Stimulated activated naive CD4-positive, alpha-beta T cell (primary cell): ENCODE measurements at places on chromosomes 1 and 21.

DNA sequence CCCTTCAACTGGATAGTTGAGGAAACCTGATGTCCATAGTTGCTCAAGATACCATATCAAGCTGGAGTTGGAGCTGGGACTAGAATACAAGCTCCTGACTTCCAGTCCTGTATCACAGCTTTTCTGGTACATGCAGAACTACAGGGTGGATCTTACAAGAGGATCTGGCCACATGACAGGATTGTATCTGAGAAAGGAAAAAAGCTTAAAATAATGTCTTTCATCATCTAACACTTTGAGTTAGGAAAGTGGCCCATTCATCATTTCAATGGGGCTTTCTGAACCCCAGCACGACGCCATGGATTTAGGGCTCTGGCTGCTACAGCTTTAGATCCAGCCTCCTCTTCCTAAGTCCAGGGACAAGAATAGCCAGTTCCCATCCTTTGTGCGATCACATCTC is 46.9 kb downstream of the RASSF5 start:
- no peak for DNase-seq

DNA sequence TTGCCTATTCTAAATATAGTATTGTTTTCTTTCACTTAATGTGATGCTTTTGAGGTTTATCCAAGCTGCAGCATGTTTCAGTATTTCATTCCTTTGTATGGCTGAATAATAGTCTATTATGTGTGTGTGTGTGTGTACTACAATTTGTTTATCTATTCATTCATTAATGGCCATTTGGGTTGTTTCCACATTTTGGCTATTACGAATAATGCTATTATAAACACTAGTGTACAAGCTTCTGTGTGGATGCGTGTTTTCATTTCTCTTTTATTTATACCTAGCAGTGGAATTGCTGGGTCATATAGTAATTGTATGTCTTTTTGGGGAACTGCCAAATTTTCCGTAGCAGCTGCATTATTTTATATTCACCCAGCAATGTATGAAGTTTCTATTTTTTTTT is 15.0 kb upstream of the THEM5 start:
- no peak for DNase-seq

DNA sequence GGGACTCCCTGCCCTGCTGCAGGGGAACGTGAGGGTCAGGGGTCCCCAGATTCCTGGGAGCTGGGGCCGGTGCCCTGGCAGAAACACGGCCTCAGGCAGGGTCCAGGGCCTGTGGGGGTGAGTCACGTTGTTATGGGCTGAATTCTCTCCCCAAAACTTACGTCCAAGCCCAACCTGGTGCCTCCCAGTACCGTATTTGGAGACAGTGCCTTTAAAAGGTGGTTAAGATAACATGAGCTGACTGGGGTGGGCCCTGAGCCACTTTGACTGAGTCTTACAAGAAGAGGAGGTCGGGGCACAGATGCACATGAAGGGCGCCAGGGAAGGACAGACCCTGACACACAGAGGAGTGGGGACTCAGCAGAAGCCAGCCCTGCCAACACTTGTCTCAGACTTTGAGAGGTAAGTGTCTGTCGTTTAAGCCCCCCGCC is 99.9 kb downstream of the WDR4 start:
- no peak for DNase-seq

DNA sequence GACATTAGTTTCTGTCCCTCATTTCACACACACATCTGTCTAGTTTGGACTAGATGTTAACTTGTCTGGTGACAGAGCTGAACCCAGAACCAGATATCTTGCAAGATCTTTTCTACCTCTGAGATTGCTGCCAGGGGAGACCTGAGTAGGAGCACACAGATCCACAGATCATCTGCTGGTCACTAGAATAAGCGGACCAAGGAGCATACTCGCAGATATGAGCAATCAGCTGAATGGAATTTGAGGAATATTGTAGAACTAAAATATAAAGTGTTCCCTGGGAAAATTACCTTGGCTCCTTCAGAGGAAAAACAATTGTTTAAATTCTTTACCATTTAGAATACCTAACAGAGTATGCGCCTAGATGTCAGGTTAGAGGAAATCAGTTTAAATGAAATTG is 90.7 kb downstream of the TNFSF18 start:
- no peak for DNase-seq

DNA sequence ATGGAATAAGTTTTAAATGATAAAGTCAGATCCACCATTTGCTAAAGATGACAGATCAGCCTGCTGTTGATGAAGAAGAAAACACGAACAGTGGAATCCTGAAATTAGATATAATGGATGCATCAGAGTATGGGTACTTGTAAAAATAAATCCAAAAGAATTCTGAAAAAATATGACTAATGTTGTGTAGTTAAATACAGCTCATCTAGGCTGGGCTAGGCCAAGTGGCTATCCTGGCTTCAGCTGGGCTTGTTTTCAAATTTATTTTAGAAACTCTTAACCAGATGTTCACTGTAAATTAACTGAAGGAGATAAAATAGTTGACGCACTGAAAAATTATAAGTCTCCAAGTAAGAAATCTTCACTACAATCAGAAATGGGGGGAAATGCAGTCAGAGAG is 7.4 kb upstream of the RGS2 start:
- no peak for DNase-seq

- DNase-seq: no peak
Measured at GRCh38 chr1:70994753-70995268, 52.8 kb downstream of the PTGER3 start.

- DNase-seq: no peak
Measured at GRCh38 chr1:34002810-34003209, 138.9 kb downstream of the HMGB4 start.

DNA sequence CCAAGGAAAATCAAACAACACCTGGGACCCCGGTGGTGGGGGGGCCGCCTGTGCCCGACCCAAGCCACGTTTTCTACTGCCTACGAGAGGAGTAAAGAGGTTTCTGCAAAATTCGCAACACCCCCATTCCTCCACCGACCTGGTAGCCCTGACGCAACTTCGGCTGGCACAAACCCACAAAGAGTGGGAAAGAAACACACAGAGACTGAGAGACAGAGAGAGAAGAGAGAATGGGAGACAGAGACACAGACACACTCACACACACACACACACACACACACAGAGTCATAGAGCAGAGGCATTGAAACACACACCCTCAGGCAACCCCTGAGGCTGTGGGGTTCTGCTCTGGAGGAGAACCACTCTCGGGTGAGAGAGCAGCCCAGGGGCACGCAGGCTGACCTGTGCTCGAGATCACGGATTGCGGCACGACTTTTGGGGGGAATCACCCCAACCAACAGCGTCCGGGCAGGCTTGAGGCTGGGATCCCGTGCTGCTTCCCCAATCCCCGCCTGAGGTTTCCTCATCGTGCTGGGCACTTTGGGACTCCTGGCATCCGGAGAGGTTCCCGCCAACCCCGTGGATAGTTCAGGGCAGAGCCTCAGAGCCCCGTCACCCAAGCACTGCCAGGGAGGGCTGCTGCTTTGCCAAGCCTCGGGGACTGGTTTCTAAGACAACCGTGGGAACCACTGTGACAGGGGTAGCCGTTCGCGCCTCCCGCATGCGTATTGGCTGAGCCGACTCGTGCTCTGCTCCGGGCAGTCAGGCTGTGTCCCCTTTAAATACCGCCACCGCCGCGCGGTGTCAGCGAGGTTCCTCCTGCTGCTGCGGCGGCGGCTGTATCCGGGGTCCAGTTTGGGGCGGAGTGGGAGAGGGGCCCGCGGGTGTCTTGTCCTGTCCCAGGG is 682.4 kb upstream of the TPTE start:
- DNase-seq: no peak

DNA sequence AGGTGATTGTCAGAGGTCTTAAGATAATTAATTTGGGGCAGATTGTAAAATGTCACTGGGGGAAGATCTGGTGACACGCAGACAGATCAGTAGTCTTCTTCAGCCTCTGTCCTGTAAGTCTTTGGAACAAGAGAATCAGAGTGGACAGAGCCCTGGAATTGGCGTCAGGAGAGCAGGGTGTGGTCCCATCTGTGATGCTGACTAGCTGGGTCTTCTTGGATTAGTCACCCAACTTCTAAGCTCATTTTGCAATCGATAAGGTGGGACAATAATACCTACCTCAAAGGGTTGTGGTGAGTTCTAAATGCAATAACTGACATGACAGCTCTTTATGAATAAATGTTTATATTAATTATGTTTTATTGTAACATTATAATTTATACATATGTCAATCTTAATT is 4.8 kb downstream of the FASLG start:
- DNase-seq: no peak

GRCh38 chr1:52645261-52645660 is 12.3 kb downstream of the SHISAL2A start:
- no peak for DNase-seq

- DNase-seq: no peak
Measured at GRCh38 chr1:29529677-29530278, 293.5 kb downstream of the PTPRU start.

- no peak for DNase-seq
Measured at GRCh38 chr1:39173119-39173994, 31.1 kb upstream of the MACF1 start.

- DNase-seq: no peak
Measured at GRCh38 chr1:202365092-202365815, 16.8 kb downstream of the PPP1R12B start.

- no peak for DNase-seq
Measured at GRCh38 chr1:193408782-193409293, 222.4 kb upstream of the B3GALT2 start.

GRCh38 chr1:4161366-4162006 is 261.4 kb upstream of the C1orf174 start:
- DNase-seq: no peak

DNA sequence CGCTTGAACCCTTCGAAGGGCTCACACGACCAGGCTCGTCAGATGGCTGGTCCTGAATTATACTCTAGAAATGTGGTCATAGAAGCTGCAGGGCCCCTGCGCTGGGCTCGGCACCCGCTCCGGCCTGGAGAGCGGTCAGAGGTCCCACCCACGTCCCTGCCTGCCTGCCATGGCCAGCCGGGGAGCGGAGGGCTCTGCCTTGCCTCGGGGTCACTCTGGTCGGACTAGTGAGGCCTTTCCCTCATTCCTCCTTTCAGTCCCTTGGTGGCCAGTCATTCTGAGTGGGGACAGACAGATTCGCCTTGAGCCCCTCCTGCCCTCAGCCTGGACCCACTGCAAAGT is 529 bp upstream of the MARCKSL1 start:
- no peak for DNase-seq
